Right lobe of liver (tissue), 6 donors: ENCODE measurements at places on chromosomes 16 and 17. TPM values are rescaled to one million over a fixed set of nuclear protein-coding genes. Genes with fewer than 3 reads are reported as not detected.

Gene BTBD17
- total RNA-seq = not detected

Gene PLA2G10
- not detected for total RNA-seq

Gene CACNA1H
- 9.0 TPM for total RNA-seq

Gene CHD9NB
- 0.35 TPM for total RNA-seq

Gene MYO15A
- total RNA-seq = 6.2 TPM

Gene MYLK3
- total RNA-seq = 0.07 TPM

Gene FAM117A
- total RNA-seq = 7.3 TPM

Gene COX6A2
- not detected for total RNA-seq

Gene NOXO1
- 0.51 TPM for total RNA-seq

Gene ABI3
- 5.3 TPM for total RNA-seq
